Right lobe of liver (tissue), 6 donors: ENCODE measurements at places on chromosomes 13 and 19.
A peak's percentile ranks its signal among the peaks of the same experiment; 100 is the strongest.

GRCh38 chr13:80235166-80235966 is 105.6 kb downstream of the SPRY2 start:
- H3K27me3 ChIP-seq, result no peaks in the 10 kb centered on the region
- no peak for DNase-seq
- H3K4me1 ChIP-seq, result no peaks in the 10 kb centered on the region
- H3K27ac ChIP-seq, result no peak overlapping the region
- H3K4me3 ChIP-seq, result no peak overlapping the region
- no peaks in the 10 kb centered on the region for H3K36me3 ChIP-seq

DNA sequence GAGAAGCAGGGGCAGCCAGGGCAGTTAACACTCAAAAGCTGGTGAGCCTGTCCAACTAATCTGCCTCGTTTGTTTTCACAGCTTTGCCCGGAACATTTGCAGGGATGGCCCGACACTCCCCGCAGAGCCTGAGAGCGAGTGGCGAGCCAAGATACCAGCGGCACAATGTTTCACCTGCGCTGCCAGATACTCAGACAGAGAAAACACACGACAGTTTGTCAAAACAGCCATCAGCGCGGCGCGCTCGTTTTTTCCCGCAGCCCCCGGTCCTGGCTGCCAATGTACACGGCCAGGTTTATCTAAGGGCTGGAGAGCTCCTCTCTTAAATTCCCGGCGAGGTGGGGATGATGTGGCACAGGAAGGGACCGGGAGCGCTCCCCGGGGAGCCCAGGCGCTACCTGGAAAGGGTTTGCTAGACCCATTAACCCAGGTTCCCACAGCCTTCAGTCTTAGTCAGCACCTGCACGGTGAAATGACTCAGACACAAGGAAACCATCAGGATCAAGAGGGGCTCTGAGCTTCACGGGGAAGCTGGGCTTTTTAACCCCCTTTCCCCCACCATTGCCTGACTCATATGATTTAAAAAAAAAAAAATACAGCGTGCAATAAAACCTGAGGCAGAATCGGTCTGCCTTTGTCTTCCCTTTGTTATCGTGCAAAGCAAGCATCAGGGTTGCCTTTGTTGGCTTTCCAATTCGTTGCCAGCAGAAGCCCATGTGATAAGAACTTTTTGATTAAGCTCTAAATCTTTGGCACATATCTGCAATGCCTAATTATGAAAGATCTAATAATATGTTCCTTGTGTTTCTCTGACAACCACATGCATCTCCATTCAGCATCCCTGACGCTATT is 186.2 kb downstream of the EFNB2 start:
- no peak overlapping the region for H3K4me3 ChIP-seq
- H3K27ac ChIP-seq, result no peak overlapping the region
- no peaks in the 10 kb centered on the region for H3K36me3 ChIP-seq
- H3K27me3 ChIP-seq, result no peaks in the 10 kb centered on the region
- no peak for DNase-seq

DNA sequence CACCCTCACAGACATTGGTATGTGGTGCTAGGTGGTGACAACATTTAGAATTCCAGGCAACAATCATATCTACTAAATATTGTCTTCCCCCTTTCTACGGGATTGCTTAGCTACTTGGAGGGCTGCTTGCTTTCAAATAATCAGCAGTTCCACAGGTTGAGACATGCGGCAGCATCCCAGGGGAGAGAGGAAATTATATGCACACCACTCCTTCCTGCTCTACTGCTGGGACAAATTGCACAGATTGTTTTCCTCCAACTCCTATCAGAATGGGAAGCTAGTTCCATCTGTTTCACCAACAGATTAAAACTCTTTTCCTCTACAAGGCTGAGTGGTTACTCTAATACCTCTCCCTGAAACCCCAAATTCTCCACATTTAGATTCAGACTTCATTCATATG is 275.4 kb downstream of the DNAJC15 start:
- no peaks in the 10 kb centered on the region for H3K4me1 ChIP-seq
- H3K27ac ChIP-seq, result no peak overlapping the region
- H3K27me3 ChIP-seq, result no peaks in the 10 kb centered on the region
- H3K36me3 ChIP-seq, result no peaks in the 10 kb centered on the region
- no peak overlapping the region for H3K4me3 ChIP-seq

- DNase-seq, result no peak
- H3K4me1 ChIP-seq, result no peaks in the 10 kb centered on the region
- H3K4me3 ChIP-seq, result no peak overlapping the region
- no peak overlapping the region for H3K27ac ChIP-seq
- H3K27me3 ChIP-seq, result no peaks in the 10 kb centered on the region
Measured at GRCh38 chr13:106883976-106884375, 316.0 kb upstream of the ARGLU1 start.

DNA sequence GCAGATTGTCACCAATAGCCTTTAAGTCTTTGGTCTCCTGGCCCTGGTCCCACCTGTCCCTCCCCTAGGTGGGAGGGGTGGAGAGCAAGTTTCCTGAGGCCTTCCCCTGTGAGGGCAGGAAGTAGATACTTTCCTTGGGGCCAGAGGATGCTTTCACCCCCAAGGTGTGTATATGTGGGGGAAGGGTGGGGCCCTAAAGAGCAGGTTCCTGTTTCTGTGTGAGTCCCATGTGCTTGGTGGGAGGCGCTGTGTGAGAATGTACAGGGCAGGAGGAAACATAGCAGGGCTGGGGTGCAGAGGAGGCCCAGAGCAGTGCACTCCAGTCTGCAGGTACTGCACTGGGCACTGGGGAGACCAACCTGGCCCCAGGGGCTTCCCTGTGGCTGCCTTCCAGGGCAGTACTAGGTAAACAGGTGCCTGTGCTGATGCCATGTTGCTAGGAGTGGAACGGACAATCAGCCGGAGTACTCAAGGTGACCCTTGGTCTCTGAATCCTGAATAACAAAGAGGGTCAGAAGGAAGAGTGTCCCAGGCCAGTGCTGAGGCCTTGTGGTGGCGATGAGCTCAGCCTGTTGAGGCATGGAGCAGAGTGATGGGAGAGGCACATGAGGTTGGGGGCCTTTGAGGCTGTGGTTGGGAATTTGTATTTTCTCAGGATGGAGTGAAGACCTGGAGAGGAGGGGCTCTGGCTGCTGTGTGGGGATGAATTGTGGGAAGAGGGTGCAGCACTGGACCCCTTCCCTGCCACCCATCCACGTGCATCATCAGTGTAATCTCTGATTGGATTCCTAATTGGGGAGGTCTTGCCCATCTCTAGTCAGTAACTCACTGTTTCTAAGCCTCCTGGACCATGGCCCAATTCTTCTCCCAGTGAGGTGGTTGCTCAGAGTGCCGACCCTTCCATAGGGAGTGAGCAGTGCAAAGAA is 5.1 kb downstream of the EGLN2 start:
- H3K27me3 ChIP-seq, result no peaks in the 10 kb centered on the region
- DNase-seq, result peak; percentile 70
- H3K4me1 ChIP-seq, result no peaks in the 10 kb centered on the region
- H3K27ac ChIP-seq, result peak overlapping the region; percentile 35

- H3K36me3 ChIP-seq, result no peaks in the 10 kb centered on the region
- no peak overlapping the region for H3K27ac ChIP-seq
- H3K4me1 ChIP-seq, result no peaks in the 10 kb centered on the region
- H3K4me3 ChIP-seq, result peak overlapping the region; percentile 43
Measured at GRCh38 chr13:99894840-99895443, 76.6 kb downstream of the ZIC5 start.

- peaks cover 18% of the 10 kb centered on the region for H3K4me1 ChIP-seq
- H3K4me3 ChIP-seq, result no peak overlapping the region
- no peak for DNase-seq
- no peak overlapping the region for H3K27ac ChIP-seq
- H3K27me3 ChIP-seq, result no peaks in the 10 kb centered on the region
- H3K36me3 ChIP-seq, result no peaks in the 10 kb centered on the region
Measured at GRCh38 chr19:35093941-35094647, 21.5 kb upstream of the FXYD3 start.
